Heart right ventricle (tissue), 16 donors: ENCODE measurements at places on chromosomes 2 and 18. TPM values are rescaled to one million over a fixed set of nuclear protein-coding genes. Genes with fewer than 3 reads are reported as not detected.
A peak's percentile ranks its signal among the peaks of the same experiment; 100 is the strongest.

INHBB gene
- 6.0 TPM for total RNA-seq

- DNase-seq, result no peak
These were observed 237.9 kb upstream of the MMADHC start for GRCh38 chr2:149825473-149825872.

TACR1 gene
- 0.17 TPM for total RNA-seq

NR4A2 gene
- 3.0 TPM for total RNA-seq

RHOB gene
- total RNA-seq, result 301 TPM

GRCh38 chr2:18855027-18855426 lies 265.7 kb upstream of the NT5C1B start:
- no peak for DNase-seq

GRCh38 chr18:13398631-13399030 lies 180.1 kb downstream of the LDLRAD4 start:
- no peak for DNase-seq

SULT1C2 gene
- 0.21 TPM for total RNA-seq

DNA sequence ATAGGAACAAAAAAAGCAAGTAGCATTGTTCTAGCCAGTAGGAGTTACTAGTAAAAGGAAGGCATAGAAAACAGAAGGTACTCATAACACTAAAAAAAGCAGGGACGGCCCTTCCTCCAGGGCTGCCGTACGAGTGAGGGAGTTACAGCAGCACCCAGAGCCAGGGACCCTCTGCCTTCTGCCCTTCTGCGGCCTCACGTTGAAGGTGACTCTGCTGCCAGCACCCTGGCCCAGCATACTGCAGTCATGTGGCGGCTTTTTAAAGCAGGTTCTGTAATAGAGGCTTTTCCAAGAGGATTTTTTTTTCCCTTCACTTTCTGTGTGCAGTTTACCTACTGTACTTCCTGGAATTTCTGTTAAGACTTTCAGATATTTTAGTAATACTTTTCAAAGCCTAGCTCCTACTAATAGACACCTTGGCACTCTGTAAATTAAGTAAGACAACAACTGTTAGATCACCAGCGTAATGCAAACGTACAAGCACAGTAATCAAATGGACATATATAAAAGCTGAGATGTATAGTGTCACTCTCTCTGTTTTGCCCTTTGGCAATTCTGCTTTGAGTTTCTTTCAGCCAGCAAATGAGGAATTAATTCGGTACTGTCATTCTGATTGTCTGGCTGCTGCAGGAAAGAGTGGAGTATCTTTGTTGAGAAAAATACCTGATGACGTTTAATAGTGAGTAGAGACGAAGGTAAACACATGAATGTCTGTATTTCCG lies 161.5 kb downstream of the PTGR3 start:
- peak; percentile 33 for DNase-seq

DNA sequence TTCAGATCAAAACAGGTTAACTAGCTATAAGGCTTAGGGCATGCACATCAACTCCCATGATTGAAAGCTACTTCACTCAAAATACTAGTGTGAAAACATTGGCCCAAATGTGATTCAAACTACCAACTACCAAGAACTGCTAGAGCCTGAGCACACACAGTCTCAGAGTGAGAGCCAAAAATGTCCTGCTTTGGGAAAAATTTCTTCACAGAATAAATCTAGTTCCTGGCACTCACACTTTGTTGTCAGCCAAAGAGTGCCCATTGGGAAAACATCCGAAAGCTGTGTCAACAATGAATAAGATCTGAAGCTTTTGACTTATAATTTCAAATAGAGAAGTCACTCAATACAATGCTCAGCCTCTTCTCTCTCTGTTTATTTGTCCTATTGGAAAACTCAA lies 182.7 kb downstream of the LRATD1 start:
- no peak for DNase-seq

- DNase-seq, result no peak
These were observed 236.4 kb downstream of the HDAC4 start for GRCh38 chr2:239164335-239164871.

GRCh38 chr2:21118302-21118920 lies 5.4 kb upstream of the TDRD15 start:
- no peak for DNase-seq

- DNase-seq, result no peak
These were observed 130.0 kb downstream of the GLI2 start for GRCh38 chr2:120865656-120866055.

DNA sequence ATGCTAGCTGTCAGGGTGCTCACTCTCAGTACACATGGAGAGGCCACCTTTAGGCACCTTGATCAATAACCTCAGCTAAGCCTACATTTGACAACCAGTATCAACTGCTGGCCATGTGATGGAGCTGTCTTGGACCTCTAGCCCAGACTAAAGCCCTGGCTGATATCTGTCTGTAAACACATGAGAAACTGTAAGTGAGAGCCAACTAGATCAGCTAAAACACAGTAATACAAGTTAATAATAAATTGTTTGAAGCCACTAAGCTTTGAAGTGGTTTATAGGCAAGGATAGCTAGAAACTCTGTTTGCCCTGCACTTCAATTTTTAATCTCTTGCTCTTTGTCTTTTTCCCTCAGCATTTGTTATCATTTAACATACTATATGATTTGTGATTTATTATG lies 407.1 kb downstream of the SPAG16 start:
- no peak for DNase-seq

DNA sequence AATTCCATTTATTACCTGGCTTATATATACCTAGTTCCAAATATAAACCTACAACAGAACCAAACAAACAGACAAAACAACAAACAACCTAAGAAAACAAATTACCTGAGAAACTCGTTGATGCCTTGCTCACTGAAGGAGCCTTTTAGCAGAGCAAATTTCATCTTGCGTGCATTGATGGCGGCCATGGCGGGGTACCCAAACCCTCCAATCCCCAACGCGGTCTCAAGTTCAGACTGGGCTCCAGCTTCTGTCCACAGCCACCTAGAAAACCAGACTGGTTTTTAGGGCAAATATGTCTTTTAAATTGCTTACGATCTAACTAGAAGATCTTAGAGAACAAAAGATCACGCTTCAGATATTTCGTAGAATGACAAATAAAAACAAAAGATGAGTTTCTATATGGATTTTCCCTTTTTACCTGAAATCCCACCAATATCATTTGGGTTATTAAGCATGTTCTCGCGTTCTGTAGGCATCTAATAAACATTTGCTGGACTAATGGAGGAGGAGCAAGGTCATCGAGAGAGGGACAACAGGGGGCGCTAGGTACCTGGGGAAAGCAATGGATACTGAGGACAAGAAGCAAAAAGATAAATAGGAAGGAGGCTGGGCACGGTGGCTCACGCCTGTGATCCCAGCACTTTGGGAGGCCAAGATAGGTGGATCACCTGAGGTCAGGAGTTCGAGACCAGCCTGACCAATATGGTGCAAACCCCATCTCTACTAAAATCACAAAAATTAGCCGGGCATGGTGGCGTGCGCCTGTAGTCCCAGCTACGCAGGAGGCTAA lies 25.2 kb downstream of the PDIA6 start:
- no peak for DNase-seq

MC2R gene
- total RNA-seq, result not detected

GRCh38 chr2:170077830-170078569 lies 99.9 kb upstream of the MYO3B start:
- no peak for DNase-seq

DNA sequence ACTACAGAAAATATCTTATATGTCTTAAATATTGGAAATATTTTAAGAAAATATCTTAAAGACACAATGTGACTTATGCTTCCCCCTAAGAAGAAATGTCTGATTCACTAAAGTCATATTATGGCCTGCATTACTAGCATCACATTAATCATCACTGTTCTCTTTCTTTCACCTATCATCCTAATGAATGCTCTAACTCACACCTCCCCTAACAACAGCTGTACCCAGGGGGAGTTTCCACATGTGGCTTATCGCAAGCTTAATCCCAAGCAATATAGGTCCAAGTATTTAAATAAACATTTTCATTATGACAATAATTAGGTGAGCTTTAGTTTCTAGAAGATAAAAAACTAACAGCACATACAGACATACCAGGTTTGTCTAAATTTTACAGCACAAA lies 39.6 kb downstream of the REV1 start:
- DNase-seq, result no peak
